ENCODE measurements at places on chromosomes 4 and X. TPM values are rescaled to one million over a fixed set of nuclear protein-coding genes. Genes with fewer than 3 reads are reported as not detected.

ANXA10 gene
- polyA plus RNA-seq, result 0.17 TPM

SOWAHD gene
- 0.34 TPM for polyA plus RNA-seq

- no peak for DNase-seq
Measured at GRCh38 chr4:158213466-158213865, 3.2 kb downstream of the TMEM144 start.

ELOVL6 gene
- 29.2 TPM for polyA plus RNA-seq

DNA sequence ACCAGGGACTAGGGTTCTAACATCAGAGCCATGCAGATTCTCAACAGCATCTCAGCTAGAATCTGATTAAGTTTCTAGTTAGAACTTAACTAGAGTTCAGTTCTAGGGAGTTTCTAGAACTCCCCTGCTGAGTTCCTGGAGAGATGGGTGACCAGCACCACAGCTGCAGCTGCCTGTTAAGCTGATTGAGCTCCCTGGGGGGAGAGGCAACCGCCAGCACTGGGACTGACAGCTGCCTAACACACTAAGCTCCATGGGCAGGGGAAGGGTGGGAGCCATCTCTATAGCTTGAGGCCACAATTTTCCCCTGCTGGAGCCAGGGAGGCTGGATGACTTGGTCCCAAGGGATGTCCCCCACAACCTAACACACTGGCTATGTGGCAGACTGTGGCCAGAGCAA is 84.2 kb downstream of the CHIC1 start:
- DNase-seq, result no peak

DNA sequence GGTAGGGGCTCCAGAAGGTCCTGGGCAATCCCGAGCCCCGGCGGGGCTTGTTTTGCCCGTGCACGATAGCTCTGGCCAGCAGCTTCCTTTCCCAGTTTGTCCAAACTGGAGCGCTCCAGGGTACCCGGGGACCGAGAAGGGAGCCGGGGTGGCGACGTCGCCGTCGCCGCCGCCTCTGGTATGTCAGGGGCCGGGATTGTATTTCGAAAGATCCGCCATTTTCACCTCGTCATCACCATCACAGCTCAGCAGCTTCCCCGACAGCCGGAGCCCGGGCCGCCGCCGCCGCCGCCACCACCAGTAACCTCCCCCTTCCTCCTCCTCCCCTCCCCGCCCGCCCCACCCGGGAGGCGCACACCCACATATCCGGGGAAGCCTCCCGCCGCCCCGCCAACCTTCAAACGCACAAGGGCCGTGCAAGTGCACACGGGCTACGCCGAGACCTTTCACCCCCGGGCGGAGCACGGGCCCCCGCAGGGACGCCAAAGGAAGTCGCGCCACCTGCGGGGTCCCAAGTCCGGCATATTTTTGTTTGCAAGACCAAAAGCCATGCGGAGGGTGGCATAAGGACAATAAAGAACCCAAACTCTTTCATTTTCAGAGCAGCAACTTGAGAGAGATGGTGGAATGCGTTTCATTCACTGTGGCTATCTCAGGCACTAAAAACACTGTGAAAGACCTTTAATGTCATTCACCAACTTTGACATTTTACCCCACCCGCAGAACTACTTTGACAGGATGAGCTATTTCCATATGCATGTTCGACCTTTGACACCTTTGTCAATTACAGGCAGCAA is at the start of gene LIN54:
Gene LIN54, minus strand, starts transcription at position 302 of the 797 bp plus-strand sequence. CDS start 25,979 bp downstream, outside the sequence.
- DNase-seq, result peak; percentile 41

DNA sequence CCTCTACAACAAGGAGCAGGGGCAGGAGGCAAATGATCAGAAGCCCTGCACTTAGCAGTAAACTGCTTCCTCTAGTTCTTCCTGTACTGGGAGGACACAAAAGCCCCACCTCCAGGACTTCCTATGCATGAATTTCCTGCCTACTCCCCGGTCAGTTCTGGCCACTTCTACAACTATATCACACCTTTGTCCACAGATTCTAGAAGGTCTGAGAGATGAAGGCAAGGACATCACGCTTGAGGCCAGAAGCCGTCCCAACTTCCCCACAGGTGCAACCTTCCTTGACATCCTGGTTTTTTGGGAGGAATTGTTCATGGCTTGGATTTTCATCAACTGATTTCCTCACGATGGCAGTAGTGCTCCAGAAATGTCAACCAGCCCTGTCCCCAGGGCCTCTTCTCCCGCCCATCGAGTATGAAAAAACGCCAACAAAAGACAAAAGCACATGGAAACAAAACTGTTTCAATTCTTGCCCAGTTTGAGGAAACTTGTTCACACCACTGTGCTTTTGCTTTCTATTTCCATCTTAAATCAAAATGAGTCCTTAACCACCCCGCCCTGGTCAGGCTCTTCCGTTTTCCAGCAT is 206.5 kb upstream of the STK26 start:
- no peak for DNase-seq

DNA sequence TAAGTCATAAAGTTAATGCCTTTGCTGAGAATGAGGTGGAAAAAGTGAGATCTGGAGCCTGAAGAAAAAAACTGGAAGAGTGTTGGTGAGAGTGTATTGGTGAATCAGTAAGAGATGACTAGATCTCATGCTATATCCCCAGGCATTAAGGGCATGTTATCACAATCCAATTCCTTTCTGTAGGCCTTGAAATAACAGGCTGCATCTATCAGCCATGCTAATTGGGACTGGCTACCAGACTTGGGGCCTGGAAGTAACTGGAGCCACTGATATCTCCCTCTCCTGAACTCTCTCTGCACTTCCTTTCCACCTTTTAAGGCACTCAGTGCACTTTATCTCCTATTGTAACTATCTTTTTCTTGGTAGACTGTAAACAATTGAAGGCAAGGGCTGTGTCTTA is 88.8 kb upstream of the HPRT1 start:
- no peak for DNase-seq

WAS gene
- polyA plus RNA-seq, result 2.8 TPM

DNA sequence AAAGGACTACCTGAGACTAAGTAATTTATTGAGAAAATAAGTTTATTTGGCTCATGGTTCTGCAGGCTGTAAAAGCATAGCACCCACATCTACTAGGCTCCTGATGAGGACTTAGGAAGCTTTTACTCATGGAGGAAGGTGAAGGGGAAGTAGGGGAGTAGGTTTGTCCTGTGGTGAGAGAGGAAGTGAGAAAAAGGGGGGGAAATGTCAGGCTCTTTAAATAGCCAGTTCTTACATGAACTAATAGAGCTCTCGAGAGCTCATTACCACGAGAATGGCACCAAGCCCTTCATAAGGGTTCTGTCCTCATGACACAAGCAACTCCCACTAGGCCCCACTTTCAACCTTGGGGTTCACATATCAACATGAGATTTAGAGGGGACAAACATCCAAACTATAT is 125.5 kb upstream of the NRK start:
- DNase-seq, result no peak

- no peak for DNase-seq
Measured at GRCh38 chr4:19301527-19301926, 950.2 kb upstream of the SLIT2 start.

EMCN gene
- polyA plus RNA-seq, result 189 TPM

- no peak for DNase-seq
Measured at GRCh38 chrX:72539822-72540221, 32.8 kb downstream of the HDAC8 start.

USP51 gene
- 11.4 TPM for polyA plus RNA-seq

CACNA1F gene
- 0.04 TPM for polyA plus RNA-seq

KLHL4 gene
- 8.9 TPM for polyA plus RNA-seq

DNA sequence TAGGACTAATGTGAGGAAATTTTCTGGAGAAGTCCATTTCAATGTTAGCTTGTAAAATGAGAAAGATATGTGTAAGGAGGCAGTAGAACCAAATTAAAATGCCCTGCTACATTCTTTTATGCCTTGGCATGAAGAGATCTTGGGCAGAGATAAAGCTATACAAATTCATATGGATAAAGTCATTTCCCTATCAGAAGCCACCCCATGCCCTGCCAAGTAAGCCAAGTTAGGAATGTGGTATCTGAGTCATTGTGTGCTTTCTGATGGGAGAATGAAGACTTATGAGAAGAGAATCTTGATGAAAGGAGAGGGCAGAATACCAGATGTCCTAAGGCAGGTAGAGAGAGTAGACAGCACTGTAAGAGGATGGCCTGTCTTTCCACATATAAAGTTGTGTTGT is 83.7 kb downstream of the TEX13A start:
- no peak for DNase-seq

GRCh38 chr4:103887191-103887590 is 167.4 kb upstream of the TACR3 start:
- DNase-seq, result no peak

DNA sequence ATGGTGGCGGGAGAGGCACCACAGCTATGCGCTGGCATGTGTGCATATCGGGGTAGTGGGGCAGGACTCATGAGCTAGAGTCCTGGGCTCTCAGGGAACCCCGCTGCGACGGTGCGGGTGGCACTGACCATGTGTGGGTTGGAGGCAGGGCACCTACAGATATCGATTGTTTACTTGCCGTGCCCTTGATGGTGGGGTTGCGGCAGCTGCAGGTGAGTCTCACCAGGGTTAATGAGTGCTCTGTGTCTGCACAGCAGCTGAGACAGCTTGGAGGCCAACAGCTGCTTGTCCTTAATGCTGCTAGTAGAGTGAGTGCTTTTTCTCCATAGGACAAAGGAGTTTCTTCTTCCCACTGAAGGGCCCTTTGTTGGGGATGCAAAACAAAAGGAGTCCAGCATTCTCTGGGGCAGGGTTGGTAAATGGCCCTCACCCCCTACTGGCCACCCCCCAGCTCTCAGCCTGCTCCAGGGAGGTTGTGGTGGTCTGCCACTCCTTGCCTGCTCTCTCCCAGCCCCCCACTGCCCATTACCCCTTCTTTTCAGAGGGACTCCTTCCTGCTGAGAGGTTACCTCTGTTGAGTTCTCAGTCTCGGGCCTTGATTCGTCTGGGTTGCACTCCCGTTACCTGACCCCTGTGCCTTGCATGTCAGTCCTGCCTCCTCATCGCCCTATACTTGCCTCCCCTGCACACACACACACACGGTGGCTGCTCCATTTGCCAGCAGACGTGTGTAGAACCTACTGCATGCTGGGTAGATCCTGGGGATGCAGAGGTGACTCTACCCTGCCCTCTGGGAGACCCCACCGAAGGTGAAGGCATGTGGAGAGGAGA is 52.8 kb downstream of the TBC1D14 start:
- no peak for DNase-seq

DNA sequence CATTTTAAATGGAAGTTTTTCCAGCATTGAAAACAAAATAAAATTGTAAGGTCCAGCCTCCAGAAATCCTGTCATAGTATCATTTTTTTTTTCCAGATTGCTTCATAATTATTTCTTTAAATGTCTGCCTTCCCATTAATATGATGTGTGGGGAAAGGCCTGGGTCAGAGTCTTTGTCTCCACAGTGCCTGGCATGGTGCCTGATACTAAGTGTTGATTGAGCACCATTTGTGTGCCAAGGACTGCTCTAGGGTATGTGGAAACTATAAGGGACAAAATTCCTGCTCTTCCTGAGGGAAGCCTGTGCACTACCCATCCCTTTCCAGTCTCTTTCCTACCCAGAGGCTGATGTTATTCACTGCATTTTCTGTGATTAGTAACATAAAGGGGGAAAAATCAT is 53.1 kb upstream of the BEND4 start:
- no peak for DNase-seq

GRCh38 chr4:113921089-113921794 is 58.2 kb downstream of the ARSJ start:
- DNase-seq, result peak; percentile 4

- no peak for DNase-seq
Measured at GRCh38 chrX:69178592-69178991, 13.3 kb upstream of the PJA1 start.

DNA sequence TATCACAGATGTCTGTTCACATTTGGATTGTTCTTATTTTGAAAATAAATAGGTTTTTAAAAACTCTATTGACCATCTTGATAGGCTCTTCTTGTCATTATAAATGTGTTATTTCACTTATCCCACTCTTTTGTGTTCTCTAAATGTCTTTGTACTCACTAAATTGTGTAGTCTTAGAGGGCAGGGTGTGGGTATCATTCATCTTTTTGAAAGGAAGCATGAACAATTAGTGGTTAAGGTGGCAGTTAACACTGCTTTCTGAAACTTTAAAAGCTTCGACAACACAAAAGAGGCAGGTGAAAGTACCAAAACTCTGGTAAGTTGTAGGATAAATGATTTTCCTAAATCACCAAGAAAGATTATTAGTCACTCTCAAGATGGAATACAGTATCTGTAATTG is 83.2 kb downstream of the IL15 start:
- DNase-seq, result no peak

- no peak for DNase-seq
Measured at GRCh38 chrX:134137341-134137740, 99.6 kb upstream of the CCDC160 start.

DNA sequence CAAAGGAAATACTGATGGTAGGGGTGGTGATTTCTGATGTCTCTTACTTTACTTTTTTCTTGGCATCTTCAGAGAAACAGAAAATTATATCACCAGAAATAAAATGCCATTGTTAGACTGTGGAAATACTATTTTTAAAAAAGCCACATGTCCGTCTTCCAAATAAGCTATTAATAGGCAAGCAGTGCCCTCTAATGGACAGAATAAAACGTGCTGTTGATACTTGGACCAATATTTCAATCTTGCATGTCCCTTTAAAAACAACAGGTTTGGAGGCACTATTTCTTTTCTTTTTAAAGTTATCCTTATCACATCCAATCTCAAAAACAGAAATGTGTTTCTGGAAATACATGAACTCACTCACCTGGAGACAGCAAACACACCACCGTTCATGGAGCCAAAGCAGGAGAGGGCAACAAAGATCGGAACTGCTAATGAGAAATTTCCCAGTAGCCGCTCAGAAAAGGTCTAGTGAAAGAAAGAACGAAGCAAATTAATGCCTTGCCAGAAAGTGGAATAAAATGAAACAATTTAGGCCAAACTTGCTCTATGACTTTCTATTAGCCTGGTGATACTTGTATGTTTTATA is 59.2 kb downstream of the SLC7A11 start:
- DNase-seq, result no peak

DNA sequence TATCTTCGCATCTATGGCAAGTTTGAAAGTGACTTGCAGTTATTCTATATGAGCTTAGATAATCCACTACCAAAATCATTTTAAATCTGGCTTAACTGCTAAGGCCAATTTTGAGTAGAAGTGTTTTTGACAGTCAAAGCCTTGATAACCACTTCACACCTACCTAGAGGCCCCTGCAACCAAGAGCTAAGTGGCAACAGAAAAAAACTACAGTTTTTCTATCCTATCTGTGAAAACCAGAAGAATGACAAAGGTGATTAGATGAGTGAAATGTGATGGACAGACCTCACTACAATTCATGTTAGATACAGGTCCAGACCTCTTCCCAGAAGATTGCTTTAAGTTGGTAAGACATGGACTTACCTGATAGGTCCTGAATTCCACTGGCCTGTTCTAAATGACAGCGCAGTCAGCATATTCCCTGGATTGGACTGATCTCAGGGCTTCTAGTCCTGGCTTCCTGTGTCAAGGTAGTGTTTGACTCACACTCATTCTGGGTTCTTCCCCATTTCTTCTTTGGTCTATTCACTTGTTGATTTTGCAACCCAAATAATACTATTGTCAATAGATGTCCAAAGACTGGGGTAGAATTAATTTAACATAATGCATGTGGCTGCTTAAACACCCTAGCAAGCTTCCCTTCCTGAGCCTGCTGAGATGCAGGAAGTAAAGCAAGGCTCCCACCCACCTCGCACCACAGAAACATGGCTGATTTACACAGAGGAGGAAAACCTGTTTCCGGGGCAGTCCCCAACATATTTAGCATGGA is 65.1 kb downstream of the PPP3CA start:
- no peak for DNase-seq

GRCh38 chr4:88212253-88212561 is 53.8 kb upstream of the ABCG2 start:
- no peak for DNase-seq

ADH1B gene
- 23.7 TPM for polyA plus RNA-seq

- DNase-seq, result no peak
Measured at GRCh38 chrX:139112432-139112831, 400.9 kb upstream of the FGF13 start.

Measured in left renal pelvis (tissue), 4 donors.